Activated CD4-positive, alpha-beta memory T cell treated with anti-CD3 and anti-CD28 coated beads, Interleukin-2, amount 10 ng/mL, durations not matched to agents 7 days and 5 days (primary cell): ENCODE measurements at places on chromosomes 16 and 17. TPM values are rescaled to one million over a fixed set of nuclear protein-coding genes. Genes with fewer than 3 reads are reported as not detected.

DNA sequence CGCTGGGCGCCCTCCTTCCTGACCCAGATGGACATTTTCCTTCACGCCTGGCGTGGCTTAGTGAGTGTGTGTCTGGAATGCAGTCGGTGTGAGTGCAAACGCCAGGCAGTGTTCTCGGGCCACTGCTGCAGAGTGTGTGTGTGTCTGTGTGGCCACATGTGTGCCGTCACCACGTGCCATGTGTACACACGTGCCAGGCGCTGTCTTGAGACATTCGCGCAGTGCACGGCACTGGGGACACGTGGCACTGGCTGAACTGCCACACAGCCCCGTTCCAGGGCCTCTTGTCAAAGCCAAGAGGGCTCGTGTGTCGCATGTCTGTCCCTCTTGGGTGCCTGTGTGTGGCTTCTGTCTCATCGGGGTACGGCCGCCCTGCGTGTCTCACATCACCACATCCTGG, 28.8 kb downstream of the MAPK8IP3 start:
- no peaks in the 10 kb centered on the region for H3K27me3 ChIP-seq
- no peaks in the 10 kb centered on the region for H3K4me1 ChIP-seq
- no peak overlapping the region for H3K27ac ChIP-seq
- H3K4me3 ChIP-seq = no peak overlapping the region

- no peaks in the 10 kb centered on the region for H3K4me1 ChIP-seq
- no peak overlapping the region for H3K27ac ChIP-seq
- no peaks in the 10 kb centered on the region for H3K36me3 ChIP-seq
- DNase-seq = no peak
These were observed 118.3 kb upstream of the FOXF1 start for GRCh38 chr16:86391984-86392383.

- H3K27me3 ChIP-seq = peaks cover 2% of the 10 kb centered on the region
- H3K4me1 ChIP-seq = peaks cover 4% of the 10 kb centered on the region
- no peak overlapping the region for H3K4me3 ChIP-seq
- no peaks in the 10 kb centered on the region for H3K36me3 ChIP-seq
- no peak overlapping the region for H3K27ac ChIP-seq
These were observed 14.4 kb downstream of the ERBB2 start for GRCh38 chr17:39714234-39714633.

GRCh38 chr17:68248199-68248825, 469 bp downstream of the AMZ2 start:
- DNase-seq = no peak
- peaks cover 49% of the 10 kb centered on the region for H3K4me1 ChIP-seq
- H3K36me3 ChIP-seq = peaks cover 52% of the 10 kb centered on the region
- peak overlapping the region; percentile 85 for H3K4me3 ChIP-seq
- H3K27ac ChIP-seq = peak overlapping the region; percentile 90

DNA sequence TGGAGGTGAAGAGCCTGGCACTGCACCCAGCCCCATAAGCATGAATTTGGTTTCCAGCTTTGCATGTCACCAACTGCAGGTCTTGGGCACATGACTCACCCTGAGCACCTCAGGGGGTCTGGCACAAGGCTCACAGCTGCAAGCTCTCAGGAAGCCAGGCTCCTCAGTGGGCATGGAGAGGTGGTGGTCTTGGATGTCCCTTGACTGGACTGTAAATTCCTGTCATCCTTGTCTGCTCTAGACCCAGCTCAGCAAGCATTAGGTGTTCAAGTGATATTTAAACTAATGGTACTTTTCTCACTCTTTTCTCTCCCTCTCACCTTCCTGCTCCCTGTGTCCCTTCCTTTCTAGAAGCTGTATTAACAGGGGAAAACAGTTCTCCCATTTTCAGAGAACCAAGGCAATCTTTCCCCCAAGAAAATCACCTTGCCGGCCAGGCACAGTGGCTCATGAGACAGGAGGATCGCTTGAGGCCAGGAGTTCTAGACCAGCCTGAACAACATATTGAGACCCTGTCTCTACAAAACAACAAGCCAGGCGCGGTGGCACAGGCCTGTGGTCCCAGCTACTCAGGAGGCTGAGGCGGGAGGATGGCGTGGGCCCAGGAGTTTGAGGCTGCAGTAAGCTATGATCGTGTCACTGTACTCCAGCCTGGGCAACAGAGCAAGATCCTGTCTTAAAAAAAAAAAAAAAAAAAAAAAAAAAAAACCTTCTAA, 5.1 kb upstream of the KIFC3 start:
- no peak for DNase-seq
- peaks cover 43% of the 10 kb centered on the region for H3K4me1 ChIP-seq
- no peak overlapping the region for H3K4me3 ChIP-seq
- peaks cover 5% of the 10 kb centered on the region for H3K36me3 ChIP-seq

DNA sequence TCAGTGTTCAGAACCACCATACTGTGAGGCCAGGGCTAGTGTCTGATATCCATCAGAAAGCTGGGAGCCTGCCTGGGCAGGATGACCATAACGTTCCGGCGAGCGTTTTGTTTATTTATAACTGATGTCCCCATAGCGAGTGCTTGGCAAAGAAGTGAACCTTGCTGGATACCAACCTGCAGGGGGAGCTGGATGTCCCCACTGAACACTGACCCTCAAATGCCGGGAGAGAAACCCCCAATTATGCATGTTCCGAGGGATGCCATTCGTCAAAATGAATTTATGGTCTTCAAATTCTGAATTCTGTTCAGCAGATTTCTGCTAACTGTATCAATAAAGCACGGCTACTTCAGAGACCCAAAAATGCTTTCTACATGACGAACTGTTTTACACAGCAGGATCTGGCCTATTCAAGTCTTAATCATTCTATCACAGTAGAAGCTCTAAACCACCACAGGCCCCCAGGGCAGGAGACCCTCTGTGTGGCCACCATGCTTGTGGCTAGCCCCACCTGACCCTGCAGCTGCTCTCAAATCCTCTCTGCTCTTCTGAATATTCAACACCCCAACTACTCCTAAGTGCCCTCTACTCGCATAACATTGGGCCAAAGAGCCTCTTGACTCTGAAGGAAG, 15.2 kb downstream of the MED24 start:
- H3K27me3 ChIP-seq = no peaks in the 10 kb centered on the region
- H3K4me3 ChIP-seq = no peak overlapping the region
- H3K36me3 ChIP-seq = peaks cover 11% of the 10 kb centered on the region
- no peaks in the 10 kb centered on the region for H3K4me1 ChIP-seq
- H3K27ac ChIP-seq = no peak overlapping the region
- DNase-seq = no peak

GRCh38 chr17:34356194-34356593, at the start of gene CCL13:
CCL13 (plus strand) TSS chr17:34356480; CDS start chr17:34356527, 47 bp downstream.
- H3K4me3 ChIP-seq = no peak within 1 kb of the TSS
- H3K27ac ChIP-seq = no peak within 1 kb of the TSS
- peaks cover 58% of the 10 kb centered on the region for H3K27me3 ChIP-seq
- H3K4me1 ChIP-seq = peaks cover 4% of the 10 kb centered on the region

GRCh38 chr17:80942423-80943345, 49.0 kb upstream of the CHMP6 start:
- no peaks in the 10 kb centered on the region for H3K27me3 ChIP-seq
- no peak for DNase-seq
- H3K27ac ChIP-seq = no peak overlapping the region

DNA sequence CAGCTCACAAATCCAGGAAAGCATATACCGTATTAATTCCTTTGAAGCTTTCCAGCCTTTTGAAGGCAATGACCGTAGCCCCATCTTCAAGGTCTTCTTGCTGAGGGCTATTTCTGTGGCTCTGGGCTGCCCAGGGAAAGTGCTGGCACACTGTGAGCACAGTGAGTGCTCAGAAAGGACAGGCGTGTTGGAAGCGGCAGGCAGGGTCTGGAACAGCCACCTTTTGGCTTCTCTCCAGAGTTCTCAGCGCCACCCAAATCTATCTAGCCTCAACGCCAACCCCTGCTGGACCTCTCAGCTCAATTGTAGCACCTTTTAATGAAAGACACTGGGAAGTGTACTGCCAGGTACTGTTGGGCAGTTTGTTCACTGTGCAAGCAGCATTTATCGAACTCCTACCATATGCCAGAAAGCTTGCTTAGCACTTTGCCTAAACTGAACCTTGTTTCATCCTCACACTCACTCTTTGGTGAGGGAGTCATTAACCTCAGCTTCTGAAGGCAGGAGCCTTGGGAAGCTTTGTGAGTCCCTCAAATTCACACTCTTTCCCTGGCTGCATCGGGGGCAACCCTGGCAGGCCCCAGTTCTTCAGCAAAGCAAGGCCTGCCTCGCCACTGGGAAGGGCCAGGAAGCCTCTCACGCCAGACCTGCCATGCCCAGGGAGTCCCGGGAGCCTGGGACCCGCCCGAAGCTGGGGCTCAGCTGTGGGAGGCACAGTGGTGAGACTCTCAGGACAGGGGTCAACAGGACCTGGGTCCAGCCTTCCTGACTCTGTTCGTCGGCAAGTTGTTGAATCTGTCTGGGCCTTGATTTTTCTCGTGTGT, 13.5 kb upstream of the CIBAR2 start:
- peaks cover 2% of the 10 kb centered on the region for H3K27me3 ChIP-seq
- no peak overlapping the region for H3K4me3 ChIP-seq
- H3K36me3 ChIP-seq = no peaks in the 10 kb centered on the region

DNA sequence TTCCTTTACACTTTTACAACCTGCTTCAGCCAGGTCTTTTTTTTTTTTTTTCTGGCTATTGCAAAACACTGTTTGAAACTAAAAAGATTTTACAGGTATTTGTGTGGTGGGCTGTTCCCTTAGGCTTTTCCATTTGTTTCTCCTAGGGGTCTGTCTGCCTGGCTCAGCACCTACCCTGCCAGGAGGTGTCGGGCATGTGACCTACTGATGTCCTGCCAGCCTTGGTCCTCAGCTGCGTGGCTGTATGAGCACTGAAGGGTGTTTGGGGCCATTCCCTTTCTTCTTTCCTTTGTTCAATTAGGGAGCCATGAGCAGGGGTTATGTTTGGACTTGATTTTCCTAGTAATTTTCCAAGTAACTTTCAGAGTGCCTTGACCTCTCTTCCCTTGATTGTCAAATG, 269.2 kb upstream of the SALL1 start:
- no peaks in the 10 kb centered on the region for H3K4me1 ChIP-seq
- H3K27ac ChIP-seq = no peak overlapping the region
- DNase-seq = no peak
- no peaks in the 10 kb centered on the region for H3K36me3 ChIP-seq

DNA sequence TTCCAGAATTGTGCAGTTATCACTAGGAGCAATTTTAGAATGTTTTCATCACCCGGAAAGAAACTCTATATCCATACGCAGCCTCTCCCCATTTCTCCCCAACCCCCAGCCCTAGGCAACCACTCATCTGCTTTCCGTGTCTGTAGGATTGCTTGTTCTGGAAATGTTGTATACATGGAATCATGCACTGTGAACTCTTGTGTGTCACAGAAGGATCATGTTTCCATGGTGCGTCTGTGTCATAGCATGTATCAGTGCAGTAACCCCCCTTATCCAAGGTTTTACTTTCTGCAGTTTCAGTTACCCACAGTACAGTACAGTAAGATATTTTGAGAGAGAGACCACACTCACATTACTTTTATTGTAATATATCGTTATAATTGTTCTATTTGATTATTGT, 299.4 kb downstream of the CPPED1 start:
- H3K27me3 ChIP-seq = no peaks in the 10 kb centered on the region
- H3K4me1 ChIP-seq = peaks cover 8% of the 10 kb centered on the region
- no peak overlapping the region for H3K4me3 ChIP-seq
- H3K36me3 ChIP-seq = no peaks in the 10 kb centered on the region

GRCh38 chr17:37162800-37163199, 213.0 kb upstream of the C17orf78 start:
- DNase-seq = no peak
- H3K4me3 ChIP-seq = no peak overlapping the region
- H3K27ac ChIP-seq = no peak overlapping the region
- no peaks in the 10 kb centered on the region for H3K4me1 ChIP-seq
- no peaks in the 10 kb centered on the region for H3K27me3 ChIP-seq

GRCh38 chr16:55435387-55435786, 43.6 kb upstream of the MMP2 start:
- H3K27me3 ChIP-seq = peaks cover 4% of the 10 kb centered on the region
- H3K27ac ChIP-seq = no peak overlapping the region
- no peak for DNase-seq
- no peaks in the 10 kb centered on the region for H3K36me3 ChIP-seq
- no peak overlapping the region for H3K4me3 ChIP-seq

DNA sequence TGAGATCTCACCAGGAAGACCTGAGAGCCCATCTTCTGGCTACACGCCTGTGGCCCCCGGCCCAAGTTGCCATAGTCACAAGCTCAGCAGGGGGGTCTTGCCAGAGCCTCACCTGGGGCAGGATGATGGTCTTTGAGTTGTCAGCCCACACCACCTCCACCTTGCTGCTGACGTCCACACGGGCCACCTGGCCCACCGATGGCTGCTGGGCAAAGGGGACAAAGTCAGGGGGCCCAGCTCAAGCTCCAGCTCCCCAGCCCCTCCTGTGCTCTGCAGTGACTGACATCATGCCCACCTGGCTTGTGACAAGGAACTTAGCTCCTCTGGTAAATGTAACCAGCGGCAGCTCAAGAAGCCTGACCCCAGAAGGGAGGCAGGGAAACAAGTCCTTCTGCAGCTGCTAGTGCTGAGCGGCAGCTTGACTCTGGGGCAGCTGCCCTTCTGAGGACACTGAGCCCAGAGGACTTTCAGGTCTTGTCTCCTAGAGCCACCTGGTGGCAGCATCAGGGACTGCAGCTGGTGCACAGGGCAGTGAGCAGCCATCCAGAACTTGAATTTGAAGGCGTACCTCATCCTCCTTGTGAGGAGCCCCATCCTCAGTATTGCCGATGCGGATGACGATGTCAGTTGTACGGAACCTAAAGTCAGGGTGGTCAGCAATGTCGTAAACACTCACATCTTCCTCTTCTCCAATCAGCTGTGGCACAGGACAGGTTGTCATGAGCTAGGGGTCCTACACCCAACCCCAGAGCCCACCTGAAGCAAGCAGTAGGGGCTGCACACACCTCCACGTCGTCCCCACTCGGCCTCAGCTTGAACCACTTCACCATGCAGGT, 13.5 kb downstream of the SPHK1 start:
- no peaks in the 10 kb centered on the region for H3K27me3 ChIP-seq
- no peak overlapping the region for H3K4me3 ChIP-seq
- no peak overlapping the region for H3K27ac ChIP-seq
- DNase-seq = peak; percentile 87
- H3K4me1 ChIP-seq = no peaks in the 10 kb centered on the region
- peaks cover 52% of the 10 kb centered on the region for H3K36me3 ChIP-seq

DNA sequence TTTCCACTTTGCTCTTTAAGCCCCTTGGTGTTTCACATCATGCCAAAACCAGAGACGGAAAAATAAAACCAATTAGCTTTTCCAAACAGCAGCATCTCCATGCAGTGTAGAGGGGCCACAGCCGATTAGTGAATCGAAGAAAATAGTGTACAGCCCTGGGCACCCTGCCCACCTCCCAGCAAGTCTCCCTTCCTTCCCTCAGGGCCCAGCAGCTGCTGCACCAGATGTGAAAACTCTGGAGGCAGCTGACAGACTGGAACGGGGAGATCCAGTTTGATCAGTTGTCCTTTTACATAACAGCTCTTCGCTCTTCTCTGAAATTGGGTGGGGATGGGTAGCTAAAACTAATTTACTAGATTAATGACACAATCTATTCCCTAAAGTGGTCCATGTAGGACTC, 19.3 kb downstream of the TMEM11 start:
- H3K27me3 ChIP-seq = no peaks in the 10 kb centered on the region
- no peak overlapping the region for H3K27ac ChIP-seq
- peaks cover 17% of the 10 kb centered on the region for H3K4me1 ChIP-seq
- no peak for DNase-seq
- no peak overlapping the region for H3K4me3 ChIP-seq

PRKCA gene
- 57.6 TPM for total RNA-seq

KIF18B gene
- total RNA-seq = 67.9 TPM

CLDN9 gene
- total RNA-seq = 0.23 TPM

PIMREG gene
- total RNA-seq = 21.2 TPM

AIPL1 gene
- total RNA-seq = not detected

ZG16 gene
- not detected for total RNA-seq

TBC1D28 gene
- total RNA-seq = not detected

CDRT15L2 gene
- total RNA-seq = not detected

TBC1D3H gene
- total RNA-seq = not detected

ZSWIM7 gene
- total RNA-seq = 7.2 TPM

KRTAP4-1 gene
- total RNA-seq = not detected

ITGB4 gene
- 0.68 TPM for total RNA-seq

TSPOAP1 gene
- total RNA-seq = 60.9 TPM

TMEM88 gene
- total RNA-seq = 1.5 TPM
